ENCODE measurements at places on chromosomes 12 and 14. TPM values are rescaled to one million over a fixed set of nuclear protein-coding genes. Genes with fewer than 3 reads are reported as not detected.
A peak's percentile ranks its signal among the peaks of the same experiment; 100 is the strongest.

ACSS3 gene
- not detected for total RNA-seq

GDF3 gene
- not detected for total RNA-seq

GRCh38 chr14:66473223-66473622 lies 12.9 kb upstream of the CCDC196 start:
- DNase-seq, result no peak
- H3K4me1 ChIP-seq, result no peaks in the 10 kb centered on the region
- H3K4me3 ChIP-seq, result no peak overlapping the region
- H3K27me3 ChIP-seq, result no peaks in the 10 kb centered on the region

- peaks cover 3% of the 10 kb centered on the region for H3K36me3 ChIP-seq
- peaks cover 46% of the 10 kb centered on the region for H3K27me3 ChIP-seq
- no peak overlapping the region for H3K4me3 ChIP-seq
- no peak overlapping the region for H3K27ac ChIP-seq
Observed at GRCh38 chr14:37584211-37585100, 10.6 kb downstream of the FOXA1 start.

- peaks cover 15% of the 10 kb centered on the region for H3K4me1 ChIP-seq
- H3K4me3 ChIP-seq, result no peak within 1 kb of the TSS
- DNase-seq, result no peak
Observed at GRCh38 chr12:104049903-104050356, at the start of gene GLT8D2. TSS of gene GLT8D2 (minus strand) at chr12:104050187. CDS start at chr12:104019648, 30,539 bp downstream.

GRCh38 chr12:125922330-125922729 lies 857.1 kb downstream of the AACS start:
- H3K36me3 ChIP-seq, result no peaks in the 10 kb centered on the region
- H3K4me3 ChIP-seq, result no peak overlapping the region
- no peaks in the 10 kb centered on the region for H3K4me1 ChIP-seq

DNA sequence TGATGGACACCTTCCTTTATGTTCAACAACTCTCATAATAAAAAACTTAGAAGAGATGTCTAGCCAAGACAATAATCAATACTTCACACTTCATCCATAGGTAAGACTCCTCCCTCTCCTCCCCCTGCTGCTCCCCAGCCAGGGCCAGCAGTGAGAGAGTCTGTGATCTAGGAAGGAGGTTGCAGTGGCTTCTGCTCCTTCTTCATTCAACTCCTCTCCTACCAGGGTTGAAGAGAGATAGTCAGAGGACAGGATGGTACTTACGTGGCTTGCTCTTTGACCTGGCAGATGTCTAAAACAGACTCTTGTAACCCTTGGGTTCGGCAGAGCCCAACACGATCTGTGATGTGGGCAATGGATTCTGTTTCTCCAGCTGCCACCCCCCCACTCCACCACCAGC lies 31.0 kb downstream of the DHRS2 start:
- no peak overlapping the region for H3K4me3 ChIP-seq
- peaks cover 7% of the 10 kb centered on the region for H3K27me3 ChIP-seq
- DNase-seq, result no peak
- H3K27ac ChIP-seq, result no peak overlapping the region

DNA sequence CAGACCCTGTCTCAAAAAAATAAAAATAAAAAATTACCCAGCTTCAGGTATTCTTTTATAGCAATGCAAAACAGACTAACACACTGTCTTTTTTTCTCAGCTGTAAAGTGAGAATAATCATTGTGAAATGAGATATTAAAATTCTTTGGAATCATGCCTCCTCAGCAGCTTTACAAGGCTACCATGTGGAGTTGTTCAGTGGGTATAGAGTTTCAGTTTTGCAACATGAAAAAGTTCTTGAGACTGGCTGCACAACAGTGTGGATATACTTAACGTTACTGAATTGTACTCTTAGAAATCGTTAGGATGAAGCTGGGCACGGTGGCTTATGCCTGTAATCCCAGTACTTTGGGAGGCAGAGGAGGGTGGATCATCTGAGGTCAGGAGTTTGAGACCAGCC lies 15.7 kb upstream of the MAPKAPK5 start:
- DNase-seq, result no peak
- H3K36me3 ChIP-seq, result no peaks in the 10 kb centered on the region
- no peaks in the 10 kb centered on the region for H3K4me1 ChIP-seq
- peaks cover 33% of the 10 kb centered on the region for H3K27me3 ChIP-seq

PPP1R12A gene
- total RNA-seq, result 115 TPM

ACYP1 gene
- total RNA-seq, result 52.7 TPM

GRCh38 chr12:26748741-26749431 lies 84.1 kb downstream of the ITPR2 start:
- H3K27me3 ChIP-seq, result no peaks in the 10 kb centered on the region
- peaks cover 8% of the 10 kb centered on the region for H3K36me3 ChIP-seq
- no peak for DNase-seq
- H3K4me1 ChIP-seq, result peaks cover 43% of the 10 kb centered on the region

GRCh38 chr14:77113644-77114043 lies 15.6 kb downstream of the CIPC start:
- no peaks in the 10 kb centered on the region for H3K4me1 ChIP-seq
- H3K36me3 ChIP-seq, result peaks cover 24% of the 10 kb centered on the region
- H3K27ac ChIP-seq, result no peak overlapping the region
- no peak overlapping the region for H3K4me3 ChIP-seq
- H3K27me3 ChIP-seq, result no peaks in the 10 kb centered on the region

GRCh38 chr12:28603239-28603638 lies 413.0 kb downstream of the CCDC91 start:
- H3K27me3 ChIP-seq, result peaks cover 3% of the 10 kb centered on the region
- H3K4me3 ChIP-seq, result no peak overlapping the region
- H3K27ac ChIP-seq, result no peak overlapping the region

DNA sequence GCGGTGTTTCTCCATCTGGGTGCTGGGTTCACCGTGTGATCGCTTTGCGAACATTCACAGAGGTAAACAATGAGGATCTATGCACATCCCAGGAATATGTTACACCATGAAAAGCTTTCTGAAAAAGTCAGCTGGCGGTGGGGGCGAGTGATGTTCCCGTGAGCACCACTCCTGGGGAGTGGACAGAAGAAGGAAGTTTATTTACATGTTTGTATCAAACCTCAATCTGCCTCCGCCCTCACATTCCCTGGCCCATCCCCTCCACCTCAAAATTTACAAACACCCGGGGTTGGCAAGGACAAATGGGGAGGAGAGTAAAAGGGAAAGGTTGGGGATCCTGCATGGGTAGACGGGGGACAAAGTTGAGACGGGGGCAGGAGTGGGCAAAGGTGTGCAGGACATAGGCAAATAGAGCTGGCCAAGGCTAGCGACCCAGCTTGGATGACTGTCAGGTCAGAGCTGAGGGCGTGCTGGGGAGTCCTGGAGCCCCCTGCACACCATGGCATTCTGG lies 6.9 kb downstream of the TNFRSF1A start:
- H3K27me3 ChIP-seq, result no peaks in the 10 kb centered on the region
- H3K4me3 ChIP-seq, result no peak overlapping the region
- peaks cover 2% of the 10 kb centered on the region for H3K4me1 ChIP-seq
- no peak overlapping the region for H3K27ac ChIP-seq
- H3K36me3 ChIP-seq, result peaks cover 53% of the 10 kb centered on the region
- DNase-seq, result no peak

- peaks cover 14% of the 10 kb centered on the region for H3K27me3 ChIP-seq
- no peaks in the 10 kb centered on the region for H3K4me1 ChIP-seq
- no peak for DNase-seq
Observed at GRCh38 chr12:42504049-42504448, 85.5 kb downstream of the PRICKLE1 start.

DNA sequence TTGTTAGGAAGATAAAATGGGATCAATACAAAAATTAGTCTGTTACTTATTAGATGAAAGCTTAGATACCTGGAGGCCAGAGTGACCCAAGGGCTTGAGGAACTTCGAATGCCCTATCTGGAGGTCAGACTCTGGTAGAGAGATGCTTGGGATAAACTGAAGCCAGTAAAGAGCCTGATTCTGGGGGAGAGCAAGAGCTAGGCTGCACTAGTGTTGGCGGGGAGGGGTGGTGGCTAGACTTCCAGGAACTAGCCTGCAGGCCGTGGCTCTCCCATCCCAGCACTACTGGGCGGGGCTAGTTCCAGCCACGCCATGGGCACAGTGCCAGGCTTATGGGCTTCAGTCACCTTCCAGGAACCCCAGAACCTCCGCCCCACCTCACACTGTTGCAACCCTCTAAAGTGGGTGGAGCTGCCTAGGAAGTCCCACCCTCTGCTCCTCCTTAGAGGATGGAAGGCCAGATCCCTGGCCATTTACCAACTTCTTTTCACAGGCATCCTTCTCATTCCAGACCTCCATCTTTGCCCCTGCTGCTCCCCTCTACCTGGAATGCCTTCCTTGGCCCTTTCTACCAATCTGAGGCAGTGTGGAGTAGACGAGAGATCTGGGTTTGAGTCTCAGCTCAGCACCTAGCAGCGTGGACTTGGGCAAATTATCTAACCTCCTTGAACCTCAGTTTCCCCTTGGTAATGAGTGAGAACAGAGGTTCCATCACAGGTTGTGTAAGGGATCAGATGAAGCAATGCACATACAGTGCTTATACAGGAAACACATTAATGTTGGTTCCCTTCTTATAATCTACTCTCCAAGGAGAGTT lies 6.3 kb upstream of the NFE2 start:
- H3K4me1 ChIP-seq, result peaks cover 33% of the 10 kb centered on the region
- H3K27me3 ChIP-seq, result peaks cover 30% of the 10 kb centered on the region
- H3K36me3 ChIP-seq, result no peaks in the 10 kb centered on the region
- peak; percentile 56 for DNase-seq

ANO4 gene
- total RNA-seq, result not detected

B4GALNT1 gene
- total RNA-seq, result 1.8 TPM

DNA sequence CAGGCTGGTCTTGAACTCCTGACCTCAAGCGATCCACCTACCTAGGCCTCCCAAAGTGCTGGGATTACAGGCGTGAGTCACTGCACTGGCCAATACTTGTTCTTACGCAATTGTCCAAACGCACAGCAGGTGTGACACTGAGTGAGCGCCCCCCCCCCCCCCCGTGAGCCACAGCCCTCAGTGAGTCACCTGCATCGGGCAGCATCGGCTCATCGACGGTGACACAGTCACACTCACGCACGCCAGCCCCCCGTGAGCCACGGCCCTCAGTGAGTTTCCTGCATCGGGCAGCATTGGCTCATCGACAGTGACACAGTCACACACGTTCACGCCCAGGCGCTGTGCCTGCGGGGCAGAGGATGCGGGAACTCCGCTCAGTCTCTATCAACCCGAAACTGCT lies 42.5 kb downstream of the GALNT9 start:
- H3K36me3 ChIP-seq, result no peaks in the 10 kb centered on the region
- no peak overlapping the region for H3K27ac ChIP-seq
- H3K27me3 ChIP-seq, result peaks cover 20% of the 10 kb centered on the region
- H3K4me3 ChIP-seq, result no peak overlapping the region
- no peak for DNase-seq
- H3K4me1 ChIP-seq, result peaks cover 12% of the 10 kb centered on the region

GRCh38 chr14:24297190-24297964 lies 2.2 kb downstream of the DHRS1 start:
- peaks cover 54% of the 10 kb centered on the region for H3K4me1 ChIP-seq
- no peak for DNase-seq
- peaks cover 32% of the 10 kb centered on the region for H3K36me3 ChIP-seq
- H3K27me3 ChIP-seq, result no peaks in the 10 kb centered on the region
- peak overlapping the region; percentile 76 for H3K27ac ChIP-seq

GRCh38 chr14:32472076-32472475 lies 143.0 kb downstream of the AKAP6 start:
- no peak overlapping the region for H3K4me3 ChIP-seq
- H3K36me3 ChIP-seq, result no peaks in the 10 kb centered on the region
- peaks cover 4% of the 10 kb centered on the region for H3K4me1 ChIP-seq
- no peak for DNase-seq
- H3K27me3 ChIP-seq, result peaks cover 7% of the 10 kb centered on the region

- no peak overlapping the region for H3K4me3 ChIP-seq
- H3K27ac ChIP-seq, result no peak overlapping the region
- peak; percentile 54 for DNase-seq
- H3K4me1 ChIP-seq, result no peaks in the 10 kb centered on the region
- peaks cover 6% of the 10 kb centered on the region for H3K27me3 ChIP-seq
Observed at GRCh38 chr12:70590051-70590450, 47.2 kb downstream of the PTPRB start.

GRCh38 chr12:9735601-9736000 lies 2.7 kb upstream of the CLECL1 start:
- no peaks in the 10 kb centered on the region for H3K27me3 ChIP-seq
- no peak for DNase-seq
- peaks cover 69% of the 10 kb centered on the region for H3K4me1 ChIP-seq
- no peak overlapping the region for H3K27ac ChIP-seq

- DNase-seq, result no peak
- no peak overlapping the region for H3K27ac ChIP-seq
- H3K27me3 ChIP-seq, result no peaks in the 10 kb centered on the region
- H3K36me3 ChIP-seq, result no peaks in the 10 kb centered on the region
Observed at GRCh38 chr14:101590062-101590461, 28.8 kb downstream of the DIO3 start.

DNA sequence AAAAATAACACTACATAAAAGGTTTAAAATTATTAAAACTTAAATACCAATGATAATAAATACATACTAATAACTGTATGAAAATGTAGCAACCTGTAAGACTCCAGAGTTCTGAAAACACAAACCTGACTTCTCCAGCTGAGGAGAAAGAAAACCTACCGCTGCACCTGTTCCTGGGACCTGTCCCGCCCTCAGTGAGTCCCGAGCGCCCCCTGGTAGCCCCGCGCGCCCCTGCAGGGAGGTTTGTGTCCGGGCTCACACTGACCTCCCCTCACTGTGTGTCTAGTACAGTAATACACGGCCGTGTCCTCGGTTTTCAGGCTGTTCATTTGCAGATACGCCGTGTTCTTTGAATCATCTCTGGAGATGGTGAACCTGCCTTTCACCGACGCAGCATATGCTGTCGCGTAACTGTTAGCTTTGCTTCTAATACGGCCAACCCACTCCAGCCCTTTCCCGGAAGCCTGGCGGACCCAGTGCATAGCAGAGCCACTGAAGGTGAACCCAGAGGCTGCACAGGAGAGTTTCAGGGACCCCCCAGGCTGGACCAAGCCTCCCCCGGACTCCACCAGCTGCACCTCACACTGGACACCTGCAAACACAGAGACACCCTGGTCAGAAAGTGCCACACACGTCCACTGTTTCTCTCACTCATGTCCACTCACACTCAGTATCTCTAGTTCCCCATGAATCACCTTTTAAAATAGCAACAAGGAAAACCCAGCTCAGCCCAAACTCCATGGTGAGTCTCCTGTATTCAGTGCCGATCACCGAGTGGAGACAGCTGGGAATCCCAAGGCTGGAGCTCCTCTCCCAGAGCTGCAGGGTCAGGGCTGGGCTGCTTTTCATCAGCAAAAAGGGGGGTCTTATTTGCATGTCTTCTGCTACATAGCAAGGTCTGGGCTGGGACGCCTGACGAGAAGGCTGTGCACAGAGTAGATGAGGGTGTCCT lies 1276.3 kb downstream of the TMEM121 start:
- DNase-seq, result no peak
- H3K4me3 ChIP-seq, result no peak overlapping the region
- H3K27me3 ChIP-seq, result peaks cover 66% of the 10 kb centered on the region
- no peaks in the 10 kb centered on the region for H3K4me1 ChIP-seq
- no peak overlapping the region for H3K27ac ChIP-seq

DNA sequence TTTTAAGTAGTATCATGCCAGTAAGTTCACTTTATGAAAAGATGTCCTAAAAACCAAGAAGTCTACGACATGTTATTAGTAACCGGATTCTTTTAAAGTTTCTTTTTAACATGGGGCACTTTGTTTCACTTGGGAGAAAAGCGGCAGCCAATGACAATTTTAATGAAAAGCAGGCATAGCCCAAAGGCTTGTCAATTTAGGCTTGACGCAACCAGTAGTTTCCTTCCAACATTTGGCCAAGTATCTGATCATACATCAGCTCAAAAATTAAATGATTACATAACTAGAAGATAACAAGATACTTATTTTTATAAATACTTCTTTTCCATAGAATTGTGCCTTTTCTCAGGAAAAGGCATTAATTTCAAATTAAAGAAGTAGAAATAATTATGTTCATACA lies 112.8 kb downstream of the TXNDC16 start:
- no peaks in the 10 kb centered on the region for H3K27me3 ChIP-seq
- H3K27ac ChIP-seq, result no peak overlapping the region
- peaks cover 2% of the 10 kb centered on the region for H3K4me1 ChIP-seq

B4GALNT3 gene
- total RNA-seq, result 0.88 TPM

Measured in activated CD4-positive, alpha-beta memory T cell treated with anti-CD3 and anti-CD28 coated beads, Interleukin-2, amount 10 ng/mL, durations not matched to agents 7 days and 5 days (primary cell).